ENCODE measurements at places on chromosomes 4 and X.

DNA sequence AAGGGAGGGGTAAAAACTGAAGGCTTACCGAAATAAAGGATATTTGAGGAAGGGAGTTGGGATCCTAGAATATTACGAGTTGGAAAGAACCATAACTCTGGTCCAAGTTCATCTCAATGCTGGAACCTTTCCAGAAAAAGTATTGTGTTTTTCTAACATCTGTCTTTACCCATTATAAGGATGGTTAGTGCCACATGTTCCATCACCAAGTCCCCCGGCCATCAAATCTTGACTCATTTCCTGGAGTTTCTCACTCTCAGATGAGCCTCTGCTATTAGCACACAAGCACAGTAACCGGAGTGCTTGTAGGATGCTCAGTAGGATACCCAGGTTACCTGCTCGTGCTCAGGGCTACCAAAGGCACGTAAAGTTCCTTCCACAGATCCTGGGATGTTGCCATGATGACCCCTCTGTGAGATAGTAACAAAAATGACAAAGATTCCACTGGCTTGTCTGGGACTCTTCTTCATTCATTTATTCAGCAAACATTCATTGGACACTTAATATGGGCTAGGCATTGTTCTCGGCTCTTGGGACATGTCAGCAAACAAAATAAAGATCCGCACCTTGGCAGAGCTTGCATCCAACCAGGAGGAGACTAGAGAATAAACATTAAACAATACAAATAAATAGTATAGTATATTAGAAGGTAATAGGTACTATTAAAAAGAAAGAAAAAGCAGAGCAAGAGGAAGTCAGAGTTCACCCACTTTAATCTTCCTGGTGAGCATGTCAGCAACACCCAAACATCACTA is 36.3 kb downstream of the PKD2 start:
- no peak for DNase-seq

DNA sequence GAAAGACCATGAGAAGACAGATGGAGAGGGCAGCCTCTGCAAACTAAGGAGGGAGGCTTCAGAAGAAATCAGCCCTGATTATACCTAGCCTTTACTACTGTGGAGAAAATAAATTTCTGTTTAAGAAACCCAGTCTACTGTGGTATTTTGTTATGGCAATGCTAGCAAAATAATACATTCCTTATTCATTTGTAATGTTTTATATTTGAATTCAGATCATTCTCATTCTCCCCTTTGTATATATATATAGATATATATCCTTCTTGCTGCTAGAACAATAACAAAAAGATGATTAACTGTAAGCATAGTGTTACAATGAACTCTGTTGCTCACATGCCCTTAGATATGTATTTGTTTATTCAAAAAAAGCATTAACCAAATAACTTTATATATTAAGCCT is 22.5 kb downstream of the DMD start:
- DNase-seq = no peak

- DNase-seq = peak; percentile 30
These were observed 241.5 kb downstream of the FRAS1 start for GRCh38 chr4:78298618-78299017.

GRCh38 chrX:64739792-64740378 is 236.4 kb downstream of the ZC4H2 start:
- no peak for DNase-seq

GRCh38 chr4:150867148-150867547 is 147.9 kb downstream of the LRBA start:
- DNase-seq = peak; percentile 79

- no peak for DNase-seq
These were observed 58.5 kb downstream of the PRPS1 start for GRCh38 chrX:107686792-107687191.

DNA sequence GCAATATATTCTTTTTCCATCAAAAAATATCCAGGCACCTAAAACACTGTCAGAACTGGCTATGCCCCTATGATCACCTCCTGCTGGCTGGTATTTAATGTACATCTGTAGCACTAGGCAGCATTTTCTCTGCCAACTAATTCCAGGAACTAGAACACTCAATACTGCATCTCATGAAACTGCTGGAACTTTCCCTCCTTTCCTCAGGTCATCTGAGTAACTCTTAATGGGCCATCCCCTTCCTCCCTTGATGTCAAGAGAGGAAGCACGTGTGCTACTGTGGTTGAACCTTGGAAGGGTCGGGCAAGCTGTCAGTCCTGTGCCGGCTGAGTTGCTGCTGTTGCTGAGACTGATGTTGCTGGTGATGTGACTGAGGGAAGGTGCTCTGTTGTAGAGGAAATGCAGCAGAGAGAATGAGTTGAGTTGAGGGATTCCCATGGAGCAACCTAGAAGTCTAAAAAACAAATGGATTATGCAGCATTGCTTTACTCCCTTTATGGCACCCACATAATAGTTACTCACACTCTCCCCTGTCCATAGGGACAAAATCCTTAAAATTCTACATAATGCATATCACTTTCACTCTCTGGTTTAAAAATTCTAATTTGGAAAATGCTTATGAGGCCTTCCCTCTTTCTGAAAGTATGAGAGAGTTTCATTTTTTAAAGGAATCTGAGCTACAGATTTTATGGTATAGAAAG is 39.5 kb downstream of the TMEM165 start:
- DNase-seq = no peak

GRCh38 chrX:107936434-107936730 is 45.8 kb downstream of the TEX13B start:
- no peak for DNase-seq

GRCh38 chrX:111020283-111020682 is 75.7 kb upstream of the PAK3 start:
- DNase-seq = no peak

GRCh38 chr4:185461565-185461964 is 10.0 kb downstream of the CCDC110 start:
- DNase-seq = no peak

- DNase-seq = peak; percentile 19
These were observed 977 bp upstream of the RBBP7 start for GRCh38 chrX:16870862-16871815.

GRCh38 chr4:100450449-100450848 is 67.4 kb downstream of the EMCN start:
- DNase-seq = peak; percentile 3

GRCh38 chr4:163395758-163396157 is 52.1 kb downstream of the NPY5R start:
- no peak for DNase-seq

GRCh38 chr4:53309321-53310040 is 56.4 kb downstream of the SCFD2 start:
- DNase-seq = peak; percentile 40

DNA sequence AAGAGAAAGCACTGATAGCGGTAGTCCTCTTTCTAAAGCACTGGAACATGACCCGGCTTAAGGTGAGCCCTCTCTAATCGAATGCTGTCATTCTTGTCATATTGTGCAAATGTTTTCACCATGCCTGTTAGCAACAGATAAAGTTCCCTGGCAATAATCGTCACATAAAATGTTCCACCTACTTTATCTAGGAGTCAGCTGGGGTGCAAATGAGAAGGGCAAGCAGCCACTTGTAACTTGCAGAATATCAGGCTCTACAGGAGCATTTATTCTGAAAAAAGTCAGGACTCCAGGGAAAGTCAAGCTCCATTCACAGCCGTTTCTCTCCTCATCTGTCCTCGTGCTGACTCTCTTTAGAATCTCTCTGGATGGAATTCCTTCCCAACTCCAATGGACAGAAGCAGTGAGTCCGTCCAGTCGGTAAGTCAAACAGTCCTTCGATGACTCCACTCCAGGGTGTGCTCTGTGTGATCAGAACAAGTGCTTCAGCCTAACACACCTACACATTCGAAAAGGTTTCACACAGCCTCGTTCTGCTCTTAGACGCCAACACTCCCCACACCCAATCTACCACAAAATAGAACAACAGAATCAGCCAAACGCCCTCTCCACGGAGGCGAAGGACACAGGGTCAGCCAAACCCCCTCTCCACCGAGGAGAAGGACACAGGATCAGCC is 101.7 kb upstream of the FRG1 start:
- no peak for DNase-seq

DNA sequence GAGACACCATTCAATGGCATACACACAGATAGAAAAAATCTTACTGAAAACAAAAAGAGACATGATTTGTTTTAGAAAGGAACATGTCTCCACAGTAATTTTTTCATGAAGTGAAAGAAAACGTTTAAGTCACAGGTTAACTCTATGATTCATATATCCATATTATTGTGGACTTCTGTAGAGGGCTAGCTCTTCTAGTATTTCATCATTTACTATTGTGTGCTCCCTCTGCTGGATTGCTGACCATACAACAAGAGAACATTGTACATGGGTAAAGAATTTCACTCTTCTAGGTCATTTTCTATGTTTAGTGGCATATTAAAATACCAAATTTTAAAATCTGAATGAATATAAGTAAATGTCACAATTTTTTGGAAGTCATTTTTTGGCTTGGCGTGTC is 91.8 kb upstream of the POU3F4 start:
- DNase-seq = no peak

DNA sequence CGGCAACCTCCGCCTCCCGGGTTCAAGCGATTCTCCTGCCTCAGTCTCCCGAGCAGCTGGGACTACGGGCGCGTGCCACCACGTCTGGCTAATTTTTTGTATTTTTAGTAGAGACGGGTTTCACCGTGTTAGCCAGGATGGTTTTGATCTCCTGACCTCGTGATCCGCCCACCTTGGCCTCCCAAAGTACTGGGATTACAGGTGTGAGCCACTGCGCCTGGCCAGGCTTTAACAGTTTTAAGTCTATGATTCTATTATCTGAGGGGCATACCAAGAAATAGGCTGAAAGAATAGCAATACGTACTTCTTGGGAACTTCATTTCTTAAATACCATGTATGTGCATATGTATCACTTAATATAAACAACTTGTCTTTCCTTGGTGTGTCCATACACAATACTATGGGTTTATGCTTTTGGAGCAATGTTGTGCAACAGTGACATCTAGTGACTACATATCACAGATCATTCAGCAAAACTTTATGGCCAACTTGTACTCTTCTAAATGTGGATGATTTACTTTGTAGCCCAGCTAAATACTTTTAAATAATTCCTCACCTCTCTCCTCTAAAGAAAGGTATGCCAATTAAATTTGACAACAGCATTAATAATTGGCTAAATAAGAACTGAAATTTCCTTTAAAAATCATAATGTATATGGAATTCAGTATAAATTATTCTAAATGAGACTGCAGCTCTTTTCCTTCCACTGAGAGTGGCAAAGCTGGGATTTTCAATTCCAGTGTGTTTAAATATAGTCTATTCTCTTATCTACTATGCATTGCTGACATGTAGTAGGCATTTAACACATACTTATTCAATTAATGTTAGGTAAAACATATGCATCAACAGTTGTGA is 10.4 kb downstream of the SLC9B1 start:
- peak; percentile 65 for DNase-seq

- no peak for DNase-seq
These were observed 101.6 kb upstream of the TEX13D start for GRCh38 chrX:124230655-124231450.

DNA sequence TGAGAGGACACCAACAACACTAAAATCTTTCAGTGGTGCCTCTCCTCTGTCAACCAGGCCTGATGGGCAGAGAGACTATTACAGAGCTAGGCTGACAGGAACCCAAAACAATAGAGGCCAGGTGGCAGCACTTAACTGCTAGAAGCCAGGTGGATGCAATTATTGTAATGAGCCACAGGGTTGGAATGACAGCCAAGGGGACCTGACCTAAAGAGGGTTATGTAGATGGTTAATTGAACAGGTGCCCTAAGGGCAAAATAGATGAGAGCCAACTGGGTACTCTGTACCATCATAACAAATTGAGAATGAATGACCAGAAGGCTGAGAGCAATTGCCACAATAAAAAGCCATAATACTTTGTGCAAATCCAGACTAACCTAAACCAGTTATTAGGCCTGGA is 24.7 kb upstream of the FRAS1 start:
- no peak for DNase-seq

- DNase-seq = peak; percentile 43
These were observed 14.3 kb downstream of the FAM47B start for GRCh38 chrX:34956916-34957315.

GRCh38 chr4:76576824-76577223 is 141.8 kb downstream of the SHROOM3 start:
- no peak for DNase-seq

DNA sequence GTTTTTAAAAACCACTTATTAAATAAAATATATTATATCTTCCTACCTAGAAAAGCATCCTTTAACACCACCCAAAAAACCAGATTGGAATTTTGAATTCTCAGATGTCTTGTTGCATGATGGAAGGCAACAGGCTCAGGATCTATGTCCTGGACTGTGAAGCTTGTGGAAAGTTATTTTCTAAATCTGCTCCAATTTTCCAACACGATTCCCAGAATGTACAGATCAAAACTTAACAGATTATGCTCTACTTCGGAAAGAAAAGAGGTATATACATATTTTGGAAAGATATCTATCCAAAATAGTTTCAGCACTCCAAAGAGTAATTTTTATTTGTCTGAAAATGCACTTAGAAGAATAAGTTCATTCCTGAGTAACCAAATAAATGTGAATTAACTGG is 291.7 kb upstream of the EMCN start:
- DNase-seq = no peak

DNA sequence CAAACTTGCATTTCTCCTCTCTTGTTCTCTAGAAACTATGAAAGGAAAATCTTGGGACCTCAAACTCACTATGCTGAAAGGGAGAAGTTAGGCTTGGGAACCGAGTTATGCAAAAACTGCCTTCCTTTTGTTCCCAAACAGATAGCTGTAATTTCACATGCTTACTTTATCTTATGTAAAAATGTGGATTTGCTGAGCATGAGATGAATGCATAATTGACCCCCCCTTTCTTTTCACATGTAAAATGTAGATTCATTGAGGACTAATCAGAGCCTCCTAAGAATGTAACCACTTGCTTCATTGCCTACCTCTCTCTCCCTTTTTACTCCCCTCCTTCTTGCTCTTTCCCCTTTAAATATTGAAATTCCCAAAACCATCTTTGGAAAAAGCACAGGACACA is 18.0 kb downstream of the TBC1D9 start:
- DNase-seq = no peak

DNA sequence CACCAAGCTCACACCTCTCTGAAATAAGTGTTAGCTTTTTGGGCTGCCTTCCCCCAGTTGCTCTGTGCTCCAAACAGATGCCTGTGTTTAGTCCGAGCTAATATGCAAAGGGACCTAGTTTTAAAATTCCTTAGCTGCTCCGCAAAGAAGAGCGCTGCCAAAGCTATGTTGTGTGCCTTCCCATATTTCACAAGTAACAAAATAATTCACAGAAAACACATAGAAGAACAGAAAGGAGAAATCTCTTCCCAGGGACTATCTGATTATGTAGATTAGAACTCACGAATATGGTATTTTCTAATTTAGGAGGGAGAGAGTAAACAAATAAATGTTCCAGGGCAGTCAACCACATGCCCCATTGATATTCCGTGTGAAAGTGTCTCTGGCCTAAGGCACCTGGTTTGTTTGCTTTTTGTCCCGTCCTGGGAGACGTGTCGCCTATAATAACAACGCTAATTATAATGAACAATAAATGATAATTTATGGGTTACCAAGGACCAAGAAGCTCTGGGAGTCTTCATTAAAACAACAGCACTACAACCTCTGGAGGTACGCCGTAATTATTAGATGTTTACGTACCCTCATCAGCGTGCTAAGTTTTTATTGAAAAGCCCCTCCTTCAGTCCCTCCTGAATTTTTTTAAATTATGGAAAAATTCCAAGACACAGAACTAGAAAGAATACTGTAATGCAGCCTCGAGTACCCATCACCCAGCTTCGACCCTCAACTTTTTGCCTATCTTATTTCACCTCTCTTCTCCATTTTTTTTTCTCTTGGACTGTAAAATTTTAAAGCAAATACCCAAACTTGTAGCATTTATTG is 1.2 kb upstream of the CCNG2 start:
- no peak for DNase-seq
